ENCODE measurements at places on chromosomes 6 and 20.

- DNase-seq = peak; percentile 32
Observed at GRCh38 chr6:158799051-158799792, 19.9 kb downstream of the EZR start.

- no peak for DNase-seq
Observed at GRCh38 chr6:53797304-53797703, 2.5 kb downstream of the LRRC1 start.

GRCh38 chr6:104019075-104019753 is 840.5 kb downstream of the HACE1 start:
- no peak for DNase-seq

GRCh38 chr6:34131326-34132290 is 14.3 kb downstream of the GRM4 start:
- no peak for DNase-seq

DNA sequence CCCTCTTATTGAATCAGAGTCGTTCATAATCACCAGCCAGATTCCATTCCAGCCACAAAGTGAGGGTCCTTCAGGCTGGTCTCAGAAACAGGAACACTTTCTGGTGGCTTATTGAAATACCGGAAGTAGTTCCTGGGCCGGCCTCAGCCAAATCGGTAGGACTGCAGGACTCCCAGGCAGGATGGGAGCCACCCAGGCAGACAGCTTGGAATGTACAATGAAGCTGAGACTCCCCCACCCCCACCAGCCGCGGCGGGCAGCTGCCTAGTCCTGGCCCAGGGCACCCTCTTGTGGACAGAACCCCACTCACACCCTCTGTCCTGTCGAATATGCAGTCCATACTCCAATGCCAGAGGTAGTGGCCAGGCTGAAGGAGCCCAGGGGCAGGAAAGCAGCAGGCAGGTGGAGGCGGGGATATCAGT is 43.8 kb downstream of the MDFI start:
- DNase-seq = peak; percentile 89

DNA sequence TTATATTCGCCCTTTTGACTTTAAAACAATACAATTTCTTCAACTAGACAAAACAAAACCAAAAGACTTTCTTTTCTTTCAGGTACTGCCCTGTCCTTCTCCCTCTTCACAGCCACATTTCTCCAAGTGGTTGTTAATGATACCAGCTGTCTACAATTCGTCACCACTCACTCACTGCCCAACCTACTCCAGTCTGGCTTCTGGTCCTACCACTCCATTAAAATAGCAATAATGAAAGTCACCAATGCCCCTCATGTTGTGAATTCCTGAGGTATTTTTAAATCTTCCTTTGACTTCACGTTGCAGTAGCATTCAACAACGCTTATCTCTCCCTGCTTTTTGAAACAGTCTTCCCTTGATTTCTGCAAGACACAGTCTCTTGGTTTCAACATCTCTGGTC is 11.6 kb upstream of the MAN1A1 start:
- no peak for DNase-seq

- no peak for DNase-seq
Observed at GRCh38 chr20:50737352-50737751, 6.0 kb downstream of the PARD6B start.

DNA sequence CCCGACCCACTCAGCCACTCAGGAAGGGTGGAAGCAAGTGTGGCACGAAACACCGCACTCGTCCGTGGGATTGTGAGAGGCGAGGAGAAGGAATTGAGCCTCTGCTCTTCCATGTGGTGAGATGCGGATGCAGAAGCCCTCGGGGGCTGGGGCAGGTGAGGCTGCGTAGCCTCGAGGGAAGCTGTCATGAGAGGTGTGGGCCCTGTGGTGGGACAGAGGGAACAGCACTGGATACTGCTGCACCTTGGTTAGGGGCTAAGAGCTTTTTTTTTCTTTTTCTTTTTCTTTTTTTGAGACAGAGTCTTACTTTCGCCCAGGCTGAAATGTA is 86.5 kb downstream of the PTPN1 start:
- no peak for DNase-seq

DNA sequence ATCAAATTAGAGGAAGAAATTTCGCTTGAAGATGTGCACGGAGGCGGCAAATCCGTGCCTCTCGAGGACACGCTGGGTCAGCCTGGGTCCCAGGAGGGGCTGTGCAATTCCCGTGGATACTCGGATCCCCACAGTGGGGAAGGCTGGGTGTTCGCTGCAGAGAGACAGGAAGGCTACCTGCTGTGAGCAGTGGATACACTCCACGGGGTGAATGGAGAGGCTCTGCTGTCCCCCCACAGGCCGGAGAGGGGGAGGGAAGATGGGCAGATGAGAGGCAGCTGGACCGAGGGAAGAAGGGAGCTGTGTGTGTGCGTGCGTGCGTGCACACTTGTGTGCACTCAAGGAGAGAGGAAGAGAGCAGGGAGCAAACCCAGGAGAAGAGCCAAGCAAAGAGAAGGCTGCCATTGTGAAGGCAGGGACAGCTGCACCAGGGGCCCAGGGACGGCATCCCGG is 57.3 kb downstream of the SULF2 start:
- no peak for DNase-seq

GRCh38 chr6:168884050-168884645 is 369.5 kb downstream of the THBS2 start:
- DNase-seq = no peak

DNA sequence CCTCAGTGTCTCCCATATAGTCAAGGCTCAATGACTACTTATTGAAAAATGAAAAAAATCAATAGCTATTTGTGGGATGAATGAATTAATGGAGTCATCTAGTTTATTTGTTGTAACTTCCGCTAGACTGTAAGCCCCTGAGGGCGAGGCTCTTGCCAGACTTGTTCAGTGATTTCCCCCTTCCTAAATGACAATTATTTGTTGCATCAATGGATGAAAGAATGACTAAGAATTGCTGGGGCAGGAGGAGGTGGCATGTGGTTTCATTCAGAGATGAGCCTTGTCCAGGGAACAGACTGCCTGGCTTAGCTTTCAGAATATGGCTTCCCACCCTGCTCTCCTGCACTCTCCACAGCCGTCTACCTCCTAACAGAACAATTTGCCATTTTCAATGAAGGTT is 1.1 kb upstream of the PRELID3B start:
- peak; percentile 63 for DNase-seq

DNA sequence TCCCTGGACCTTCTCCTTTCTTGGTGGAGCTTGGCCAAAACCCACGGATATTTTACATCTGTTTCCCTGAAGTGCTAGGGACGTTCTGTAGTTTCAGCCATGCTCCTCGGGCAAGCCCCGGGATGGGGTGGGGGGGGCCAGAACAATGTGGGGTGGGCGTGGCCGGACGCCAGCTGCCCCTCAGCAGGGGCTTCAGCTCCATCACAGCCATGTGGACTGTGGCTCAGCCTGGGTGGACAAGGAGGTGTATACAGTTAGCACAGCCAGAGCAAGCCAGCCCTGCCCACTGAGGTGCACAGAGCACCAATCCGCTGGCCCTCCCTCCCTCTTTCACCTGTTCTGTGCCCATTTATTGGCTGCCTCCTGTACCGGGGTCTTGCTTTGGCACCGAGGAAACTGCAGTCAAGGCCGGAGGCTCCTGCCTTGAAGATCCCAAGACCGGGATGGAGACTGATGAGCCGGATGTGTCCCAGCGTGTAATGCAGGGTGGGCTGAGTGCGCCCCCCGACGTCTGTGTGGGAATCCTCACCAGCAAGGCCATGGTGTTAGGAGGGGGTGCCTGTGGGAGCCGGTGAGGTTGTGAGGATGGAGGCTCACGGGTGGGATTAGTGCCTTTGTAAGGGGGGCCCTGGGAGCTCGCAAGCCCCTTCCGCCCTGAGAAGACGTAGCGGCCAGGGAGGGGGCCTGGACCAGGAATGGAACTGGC is 28.0 kb downstream of the FRMD1 start:
- DNase-seq = no peak

- peak; percentile 94 for DNase-seq
Observed at GRCh38 chr20:51750037-51750769, 18.0 kb downstream of the ATP9A start.

GRCh38 chr20:8578161-8578865 is 446.2 kb downstream of the PLCB1 start:
- DNase-seq = no peak

GRCh38 chr20:17756529-17756928 is 56.8 kb downstream of the BANF2 start:
- no peak for DNase-seq

GRCh38 chr6:36246506-36247268 is 23.2 kb upstream of the PNPLA1 start:
- DNase-seq = no peak

DNA sequence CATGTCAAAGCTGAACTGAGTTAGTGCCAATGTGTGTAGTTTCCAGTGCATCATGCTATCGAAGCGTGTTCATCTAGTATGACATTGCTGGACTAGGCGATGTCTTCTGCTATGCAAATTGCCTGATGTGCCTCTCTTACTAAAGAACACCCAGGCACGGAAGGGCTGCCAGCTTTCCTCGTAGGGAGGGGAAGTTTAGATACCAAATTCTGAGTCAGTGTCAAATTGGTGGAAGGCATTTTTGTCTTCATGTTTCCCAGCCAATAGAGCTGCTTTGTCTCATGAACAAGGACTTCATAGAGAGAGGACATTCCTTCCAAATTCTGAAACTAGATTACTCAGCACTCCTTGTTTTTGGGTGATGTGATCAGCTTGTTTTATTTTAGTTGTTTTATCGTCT is 320.1 kb downstream of the BTBD3 start:
- DNase-seq = peak; percentile 91

- no peak for DNase-seq
Observed at GRCh38 chr6:88670369-88670768, 293.0 kb downstream of the RNGTT start.

DNA sequence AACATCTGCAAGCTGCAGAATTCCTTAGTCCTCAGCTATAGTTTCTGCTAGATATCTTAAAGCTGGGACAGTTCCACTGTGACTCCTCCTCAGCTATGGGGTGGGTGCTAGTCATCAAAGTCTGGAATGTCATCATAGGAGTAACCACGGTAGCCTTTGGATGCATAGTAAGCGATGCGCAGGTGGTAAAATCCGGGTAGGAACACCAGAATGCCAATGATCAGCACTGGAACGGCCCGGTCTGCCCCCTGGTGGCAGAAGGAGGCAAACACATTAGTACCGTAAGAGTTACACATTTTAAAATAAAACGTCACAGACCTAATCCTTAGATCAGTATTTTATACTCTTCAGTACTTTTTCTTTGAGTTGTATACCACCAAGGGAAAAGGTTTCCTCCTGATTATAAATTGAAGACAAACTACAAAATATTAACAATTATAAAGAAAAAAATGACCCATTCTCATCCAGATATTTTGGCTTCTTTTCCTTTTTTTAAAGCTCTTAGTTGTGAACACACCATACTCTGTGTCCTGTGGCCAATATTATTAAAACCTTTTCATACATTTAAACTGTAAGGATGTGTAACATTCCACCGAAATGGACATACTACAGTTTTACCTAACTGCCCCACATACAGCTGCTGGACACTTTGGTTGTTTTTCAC is 18.9 kb downstream of the PCNA start:
- peak; percentile 78 for DNase-seq

GRCh38 chr20:4894981-4895381 is 106.3 kb downstream of the SLC23A2 start:
- DNase-seq = no peak

- DNase-seq = no peak
Observed at GRCh38 chr6:137536104-137536773, 42.0 kb upstream of the OLIG3 start.

DNA sequence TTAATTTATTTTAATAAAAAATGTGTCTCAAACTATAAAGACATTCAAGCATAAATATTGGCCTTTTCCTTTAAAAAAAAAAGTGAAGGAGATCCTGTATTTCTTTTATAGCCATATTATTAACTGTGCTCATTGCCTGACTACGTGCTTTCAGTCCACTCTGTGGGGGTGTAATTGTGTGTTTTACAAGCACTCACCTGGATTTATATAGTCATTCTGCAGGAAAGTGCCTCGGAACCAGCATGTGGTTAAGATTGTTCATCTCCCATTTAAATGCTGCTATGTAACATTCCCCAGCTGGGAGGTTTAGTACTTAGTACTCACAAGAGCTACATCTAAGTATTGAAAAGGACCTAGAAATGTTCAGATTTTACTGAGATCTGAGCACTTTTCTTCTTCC is 47.9 kb upstream of the SLC22A16 start:
- DNase-seq = no peak

All from COLO829 (cell line).